ENCODE measurements at places on chromosomes 13 and 19. TPM values are rescaled to one million over a fixed set of nuclear protein-coding genes. Genes with fewer than 3 reads are reported as not detected.

DNA sequence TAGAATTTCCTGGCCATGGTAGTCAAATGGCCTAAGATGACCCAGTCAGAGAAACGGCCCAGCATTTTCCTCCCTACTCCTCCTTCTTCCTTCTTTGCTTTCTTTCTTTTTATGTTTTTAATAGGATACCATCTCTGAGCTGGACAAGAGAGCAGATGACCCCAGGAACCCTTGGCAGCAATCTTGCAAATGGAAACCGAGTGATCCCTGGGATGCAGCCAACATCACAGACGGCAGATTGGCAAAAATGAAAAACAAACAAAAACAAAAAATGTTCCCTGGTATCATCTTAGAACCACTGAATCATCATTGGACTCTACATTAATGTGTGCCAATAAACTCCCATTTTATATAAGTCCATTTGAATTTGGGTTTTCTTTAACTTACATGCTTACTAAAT is 424.4 kb downstream of the FGF14 start:
- H3K36me3 ChIP-seq: no peaks in the 10 kb centered on the region
- H3K4me3 ChIP-seq: no peak overlapping the region
- H3K4me1 ChIP-seq: no peaks in the 10 kb centered on the region
- no peak overlapping the region for H3K27ac ChIP-seq
- H3K27me3 ChIP-seq: no peaks in the 10 kb centered on the region

DNA sequence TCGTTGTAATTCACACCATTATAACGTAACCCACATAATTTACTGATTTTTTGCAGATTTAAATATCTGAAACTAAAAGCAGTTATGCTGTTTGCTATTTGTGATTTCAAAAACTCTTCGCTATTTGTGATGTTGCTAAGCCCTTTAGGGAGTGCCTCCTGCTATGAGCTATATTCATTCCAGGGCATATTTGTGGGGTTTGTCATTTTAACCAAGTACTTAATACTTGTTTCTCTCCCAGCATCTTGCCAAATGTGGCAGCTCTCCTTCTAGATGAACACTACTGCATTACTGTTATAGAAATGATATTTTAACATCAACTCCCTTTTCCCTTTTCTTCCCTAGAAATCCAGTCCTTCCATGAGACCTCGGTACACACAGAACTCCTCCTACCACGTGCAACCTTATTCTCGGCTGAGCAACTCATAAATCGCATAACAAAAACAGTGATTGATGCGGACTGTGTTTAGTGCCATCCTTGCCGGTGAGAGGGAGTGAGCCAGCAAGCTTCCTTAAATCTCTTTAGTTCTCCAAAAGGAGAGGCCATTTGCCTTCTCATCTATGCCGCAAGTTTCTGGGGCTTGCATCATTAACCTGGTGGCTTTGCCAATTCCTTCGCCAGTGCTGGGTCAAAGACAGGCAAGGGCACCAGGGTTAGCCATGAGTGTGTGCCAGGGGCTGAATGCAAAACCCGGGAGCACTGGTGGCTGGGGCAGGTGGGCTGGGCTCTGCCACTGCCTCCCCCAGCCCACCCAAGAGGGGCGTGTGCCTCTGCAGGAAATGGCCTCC is 33.4 kb downstream of the RFX2 start:
- no peaks in the 10 kb centered on the region for H3K27me3 ChIP-seq
- H3K4me3 ChIP-seq: no peak overlapping the region
- H3K36me3 ChIP-seq: no peaks in the 10 kb centered on the region
- no peaks in the 10 kb centered on the region for H3K4me1 ChIP-seq
- H3K27ac ChIP-seq: no peak overlapping the region

The IL27RA gene
- 10.8 TPM for polyA plus RNA-seq

GRCh38 chr13:113791226-113791625 is 32.2 kb downstream of the TMEM255B start:
- H3K27ac ChIP-seq: no peak overlapping the region
- no peak for DNase-seq
- peaks cover 6% of the 10 kb centered on the region for H3K4me1 ChIP-seq
- peaks cover 3% of the 10 kb centered on the region for H3K36me3 ChIP-seq
- H3K4me3 ChIP-seq: no peak overlapping the region

The CPB2 gene
- not detected for polyA plus RNA-seq

The KIR2DL3 gene
- not detected for polyA plus RNA-seq

- DNase-seq: no peak
- peaks cover 17% of the 10 kb centered on the region for H3K36me3 ChIP-seq
- H3K4me3 ChIP-seq: no peak overlapping the region
- H3K27me3 ChIP-seq: no peaks in the 10 kb centered on the region
Observed at GRCh38 chr13:28333204-28333881, 161.6 kb downstream of the FLT1 start.

DNA sequence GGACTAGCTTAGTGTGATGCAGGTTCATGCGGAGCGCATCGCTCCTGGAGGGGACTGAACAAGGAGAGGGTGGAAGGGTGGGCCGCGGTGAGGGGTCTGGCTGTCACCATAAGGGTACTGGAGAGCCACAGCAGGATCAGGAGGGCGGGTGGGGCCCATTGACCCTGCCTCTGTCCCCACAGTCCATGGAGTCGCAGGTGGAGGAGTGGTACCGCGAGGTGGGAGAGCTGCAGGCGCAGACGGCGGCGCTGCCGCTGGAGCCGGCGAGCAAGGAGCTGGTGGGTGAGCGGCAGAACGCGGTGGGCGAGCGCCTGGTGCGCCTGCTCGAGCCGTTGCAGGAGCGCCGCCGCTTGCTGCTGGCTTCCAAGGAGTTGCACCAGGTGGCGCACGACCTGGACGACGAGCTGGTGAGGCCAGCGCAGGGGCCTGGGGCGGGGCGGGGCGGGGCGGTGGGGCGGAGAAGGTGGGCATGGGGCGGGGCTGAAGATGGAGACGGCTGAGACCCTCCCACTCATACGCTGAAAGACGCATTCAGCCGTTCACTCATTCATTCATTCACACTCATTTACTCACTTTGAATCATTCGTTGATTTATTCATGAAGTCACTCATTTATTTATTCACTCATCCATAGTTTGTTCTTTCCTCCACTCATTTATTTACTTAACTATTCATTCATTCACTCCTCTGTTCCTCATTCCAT is 27.5 kb upstream of the SHKBP1 start:
- H3K27ac ChIP-seq: no peak overlapping the region
- no peak overlapping the region for H3K4me3 ChIP-seq

DNA sequence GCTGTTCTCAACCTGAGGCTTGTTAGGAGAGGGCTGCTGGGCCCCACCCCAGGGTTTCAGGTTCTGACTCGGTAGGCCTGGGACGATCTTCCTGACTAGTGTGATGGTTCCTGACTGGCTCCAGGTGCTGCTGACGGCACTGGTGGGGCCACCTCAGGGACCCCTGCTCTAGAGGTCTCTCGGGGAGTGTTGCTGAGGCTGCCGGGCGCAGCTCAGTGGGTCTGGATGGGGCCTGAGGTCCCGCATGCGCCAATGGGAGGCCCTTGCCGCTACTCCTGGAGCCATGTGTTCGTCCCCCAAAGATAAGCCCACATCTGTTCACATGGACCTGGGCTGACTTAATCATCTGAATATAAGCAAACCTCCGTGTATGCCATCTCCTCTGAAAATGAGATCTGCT is 133.0 kb downstream of the ATP11A start:
- no peaks in the 10 kb centered on the region for H3K4me1 ChIP-seq
- no peaks in the 10 kb centered on the region for H3K27me3 ChIP-seq
- peaks cover 59% of the 10 kb centered on the region for H3K36me3 ChIP-seq
- DNase-seq: no peak
- H3K27ac ChIP-seq: no peak overlapping the region
- H3K4me3 ChIP-seq: no peak overlapping the region

DNA sequence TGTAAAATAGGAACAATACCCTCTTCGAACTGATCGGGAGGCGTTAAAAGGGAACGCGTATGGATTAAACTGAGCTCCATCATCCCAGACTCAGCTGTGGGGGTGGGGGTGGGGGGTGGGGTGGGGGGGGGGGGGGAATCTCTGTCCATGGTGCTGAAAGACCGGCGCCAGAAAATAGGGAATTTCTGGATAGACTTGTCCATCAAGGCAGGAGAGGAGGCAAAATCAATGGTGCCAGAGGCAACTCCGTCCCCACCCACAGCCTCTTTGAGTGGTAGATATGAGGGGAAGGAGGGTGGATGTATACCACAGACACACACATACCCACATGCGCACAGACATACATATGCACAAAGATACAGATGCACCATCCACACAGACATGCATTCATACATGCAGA is 37.4 kb downstream of the ZNF787 start:
- H3K36me3 ChIP-seq: peaks cover 8% of the 10 kb centered on the region
- H3K4me3 ChIP-seq: no peak overlapping the region

DNA sequence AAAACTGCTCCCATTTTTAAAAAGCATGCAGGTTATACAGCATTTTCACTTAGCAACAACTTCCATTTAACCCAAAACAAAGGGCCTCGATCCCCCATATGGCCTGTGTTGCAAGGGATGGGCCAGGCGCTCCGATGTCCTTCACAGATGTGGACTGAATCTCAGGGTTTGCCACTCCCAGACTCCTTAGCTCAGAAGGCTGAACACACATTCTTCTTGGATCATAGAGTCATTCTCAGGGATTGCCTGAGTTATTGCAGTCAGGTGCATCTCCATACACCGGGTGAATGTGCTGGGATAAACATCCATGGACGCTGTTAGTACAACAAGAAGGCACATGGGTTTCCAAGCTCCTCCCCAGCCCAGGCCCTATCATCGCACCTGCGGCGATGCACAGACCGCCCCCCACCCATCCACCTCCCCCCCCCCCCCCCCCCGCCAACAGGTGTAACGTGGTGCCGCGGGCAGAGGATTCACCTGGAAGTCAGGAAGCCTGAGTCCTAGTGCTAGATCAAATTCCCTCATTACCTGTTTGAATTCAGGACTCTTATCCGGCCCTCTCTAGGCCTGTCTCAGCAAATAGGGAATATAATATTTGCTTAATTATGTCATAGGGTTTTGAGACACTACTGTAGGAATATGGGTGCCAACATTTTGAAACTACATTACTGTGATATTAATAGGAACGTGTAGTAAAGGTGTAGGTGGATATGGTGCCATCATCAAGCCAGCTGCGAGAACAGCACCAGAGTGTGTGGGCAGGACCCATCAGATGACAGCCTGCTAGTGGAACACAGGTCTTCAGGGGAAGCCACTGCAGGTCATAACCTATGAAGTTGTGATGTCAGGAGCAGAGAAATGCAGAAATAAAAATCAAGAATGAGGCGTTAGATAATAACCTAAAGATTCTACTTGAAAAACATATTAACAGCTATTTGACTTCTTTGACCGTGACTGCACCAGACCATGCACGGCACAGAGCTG is 110.9 kb downstream of the SACS start:
- no peak for DNase-seq
- peaks cover 9% of the 10 kb centered on the region for H3K4me1 ChIP-seq
- no peaks in the 10 kb centered on the region for H3K36me3 ChIP-seq
- H3K4me3 ChIP-seq: no peak overlapping the region

The CTXN1 gene
- 16.4 TPM for polyA plus RNA-seq

GRCh38 chr13:32203221-32203620 is 111.9 kb downstream of the ZAR1L start:
- no peak overlapping the region for H3K4me3 ChIP-seq
- H3K27me3 ChIP-seq: no peaks in the 10 kb centered on the region
- 0 out of 2 replicates have a peak, but pooled peaks cover 2% of the 10 kb centered on the region for H3K4me1 ChIP-seq
- no peak for DNase-seq

- peaks cover 2% of the 10 kb centered on the region for H3K4me1 ChIP-seq
- H3K36me3 ChIP-seq: no peaks in the 10 kb centered on the region
- H3K27me3 ChIP-seq: peaks cover 11% of the 10 kb centered on the region
- H3K27ac ChIP-seq: no peak within 1 kb of the TSS
Observed at GRCh38 chr19:17448131-17448967, at the start of gene TMEM221. Gene TMEM221 (minus strand): TSS chr19:17448668. CDS start chr19:17448462, 206 bp downstream.

DNA sequence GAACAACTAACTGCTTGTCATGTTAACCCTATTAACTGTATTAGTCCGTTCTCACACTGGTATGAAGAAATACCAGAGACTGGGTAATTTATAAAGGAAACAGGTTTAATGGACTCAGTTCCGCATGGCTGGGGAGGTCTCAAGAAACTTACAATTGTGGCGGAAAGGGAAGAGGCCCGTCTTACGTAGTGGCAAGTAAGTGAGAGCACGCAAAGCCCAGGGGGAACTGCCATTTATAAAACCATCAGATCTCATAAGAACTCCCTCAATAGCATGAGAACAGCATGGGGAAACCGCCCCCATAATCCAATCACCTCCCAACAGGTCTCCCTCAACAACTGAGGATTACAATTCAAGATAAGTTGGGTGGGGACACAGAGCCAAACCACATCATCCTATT is 34.7 kb downstream of the PHF11 start:
- DNase-seq: no peak
- H3K4me1 ChIP-seq: no peaks in the 10 kb centered on the region
- H3K36me3 ChIP-seq: no peaks in the 10 kb centered on the region

DNA sequence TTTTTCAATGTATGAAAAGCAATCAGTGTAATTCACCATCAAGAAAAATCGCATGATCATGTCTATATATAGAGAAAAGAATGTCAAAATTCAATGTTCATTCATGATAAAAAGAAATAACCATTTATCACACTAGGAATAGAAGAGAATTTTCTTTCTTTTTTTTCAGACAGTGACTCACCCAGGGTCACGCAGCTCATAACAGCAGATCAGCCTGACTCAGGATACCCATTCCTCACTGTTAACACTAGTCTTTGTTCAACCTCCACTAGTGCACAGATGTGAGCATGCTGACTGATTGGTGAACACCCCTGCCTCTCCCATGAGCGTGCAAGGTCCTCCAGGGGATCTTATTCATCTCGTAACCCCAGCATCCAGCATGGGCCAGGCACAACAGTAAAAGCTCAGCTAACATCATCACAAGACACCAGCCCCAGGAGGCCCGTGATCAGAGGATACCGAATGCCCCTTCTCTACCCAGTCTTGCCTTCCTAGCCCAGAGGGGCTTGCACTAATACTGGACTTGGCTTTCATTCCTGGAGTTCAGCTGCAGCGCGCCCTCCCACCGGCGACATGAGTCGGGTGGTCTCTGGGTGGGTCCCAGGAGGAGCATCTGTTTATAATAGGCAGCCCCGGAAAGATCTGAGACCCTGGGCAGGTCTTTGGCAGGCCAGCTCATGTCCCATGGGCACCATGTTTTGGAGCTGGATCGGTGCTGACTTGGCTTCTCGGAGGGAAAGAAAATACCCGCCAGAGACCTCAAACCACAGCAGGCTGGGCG is 539.5 kb upstream of the SLC10A2 start:
- H3K27me3 ChIP-seq: no peaks in the 10 kb centered on the region
- DNase-seq: no peak
- no peaks in the 10 kb centered on the region for H3K36me3 ChIP-seq
- H3K27ac ChIP-seq: no peak overlapping the region
- H3K4me1 ChIP-seq: no peaks in the 10 kb centered on the region

The FSD1 gene
- 194 TPM for polyA plus RNA-seq

GRCh38 chr19:35767288-35768081 is 7.9 kb upstream of the ARHGAP33 start:
- H3K36me3 ChIP-seq: no peaks in the 10 kb centered on the region
- H3K4me1 ChIP-seq: peaks cover 13% of the 10 kb centered on the region
- peak overlapping the region; percentile 42 for H3K4me3 ChIP-seq
- DNase-seq: peak; percentile 89
- no peaks in the 10 kb centered on the region for H3K27me3 ChIP-seq
- no peak overlapping the region for H3K27ac ChIP-seq

DNA sequence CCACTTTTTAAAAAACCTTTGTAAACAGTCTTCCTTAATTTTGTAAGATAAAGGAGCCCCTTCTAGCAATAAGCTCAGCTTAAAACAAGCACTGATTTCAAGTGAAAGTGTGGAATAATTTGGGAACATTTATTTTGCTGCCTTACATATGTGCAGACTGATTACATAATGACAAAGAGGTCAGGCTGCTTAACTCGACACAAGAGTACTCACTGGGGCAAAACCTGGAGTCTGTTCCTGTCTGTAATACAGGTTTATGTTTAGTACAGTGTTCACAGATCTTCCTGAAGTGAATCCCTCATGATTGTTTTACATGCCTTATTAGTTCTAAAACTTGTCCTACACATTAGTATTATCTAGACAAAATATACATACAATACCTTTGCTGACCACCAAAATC is 609.8 kb downstream of the LMO7 start:
- no peaks in the 10 kb centered on the region for H3K27me3 ChIP-seq
- no peak overlapping the region for H3K4me3 ChIP-seq
- DNase-seq: no peak
- no peaks in the 10 kb centered on the region for H3K36me3 ChIP-seq

The UBE2L5 gene
- not detected for polyA plus RNA-seq

Measured in H1 (cell line).